Testis (tissue), 5 donors: ENCODE measurements at places on chromosomes 1 and 21.

DNA sequence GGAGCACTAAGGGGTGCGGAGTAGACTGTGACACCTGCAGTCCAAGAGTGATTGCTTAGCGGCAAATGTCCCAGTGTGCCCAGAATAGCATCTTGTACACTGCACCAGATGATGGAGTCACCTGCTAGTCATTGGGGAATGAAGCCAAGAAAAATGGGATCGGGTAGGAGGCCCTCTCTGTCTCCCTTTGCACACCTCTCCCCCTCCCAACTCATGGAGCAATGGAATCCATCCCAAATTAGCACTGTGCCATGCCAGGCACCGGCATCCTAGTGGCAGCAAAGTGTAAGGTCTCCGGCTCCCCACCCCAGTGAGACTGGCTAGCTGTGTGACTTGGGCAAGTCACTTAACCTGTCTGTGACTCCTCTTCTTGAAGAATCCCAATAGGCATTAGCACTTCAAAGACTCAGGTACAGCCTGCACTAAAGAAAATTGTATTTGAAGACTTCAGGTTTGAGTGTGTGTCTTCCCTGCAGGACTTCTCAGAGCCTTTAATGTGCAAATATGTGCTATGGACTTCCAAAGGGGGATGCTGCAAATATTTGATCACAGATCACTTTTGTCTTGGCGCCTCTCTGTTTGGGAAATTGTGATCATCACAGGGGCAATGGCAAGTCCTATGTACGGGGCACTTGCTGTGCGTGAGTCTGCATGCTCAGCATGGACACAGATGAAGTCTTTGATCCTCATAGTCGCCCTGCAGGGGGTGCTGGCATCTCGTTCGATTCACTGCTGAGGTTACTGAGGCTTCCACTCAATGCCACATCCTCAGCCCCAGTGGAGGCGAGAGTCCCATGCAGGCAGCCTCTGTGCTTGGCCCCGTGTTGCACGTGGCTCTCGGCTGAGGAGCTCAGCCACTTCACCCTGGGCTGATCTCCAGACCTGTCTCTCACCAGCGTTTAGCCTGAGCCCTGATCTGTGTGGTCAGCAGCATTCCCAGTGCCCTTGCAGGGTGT, 272.9 kb upstream of the C1orf174 start:
- DNase-seq = peak; percentile 42

- DNase-seq = no peak
These were observed 248.1 kb upstream of the DEPDC1 start for GRCh38 chr1:68745011-68745410.

DNA sequence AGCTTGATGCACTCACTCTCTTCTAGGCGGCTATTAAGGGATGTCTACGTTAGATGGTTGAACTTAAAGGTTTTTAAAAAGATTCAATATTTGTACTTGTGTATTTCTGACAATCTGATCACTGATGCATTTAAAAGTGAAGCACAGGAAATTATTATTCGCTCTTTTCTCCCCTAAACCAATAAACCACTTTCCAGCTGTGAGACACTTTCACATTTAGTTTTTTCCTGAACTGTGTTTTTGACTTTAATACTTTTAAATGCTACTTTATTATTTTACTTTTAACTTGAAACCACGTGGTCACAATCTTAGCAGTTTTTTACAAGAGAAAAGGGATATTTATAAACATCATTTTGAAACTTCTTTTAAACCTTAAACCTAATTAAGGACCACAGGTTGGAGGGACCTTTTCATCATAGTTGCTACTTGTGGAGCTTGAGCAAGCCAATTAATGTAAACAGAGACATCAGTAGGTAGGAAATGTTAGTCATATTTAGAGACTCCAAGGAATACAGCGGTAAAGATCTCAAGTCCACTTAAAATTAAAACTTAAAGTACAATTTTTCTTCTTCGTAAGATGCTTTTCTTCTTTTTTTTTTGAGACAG, 9.2 kb downstream of the WDR26 start:
- no peak for DNase-seq

DNA sequence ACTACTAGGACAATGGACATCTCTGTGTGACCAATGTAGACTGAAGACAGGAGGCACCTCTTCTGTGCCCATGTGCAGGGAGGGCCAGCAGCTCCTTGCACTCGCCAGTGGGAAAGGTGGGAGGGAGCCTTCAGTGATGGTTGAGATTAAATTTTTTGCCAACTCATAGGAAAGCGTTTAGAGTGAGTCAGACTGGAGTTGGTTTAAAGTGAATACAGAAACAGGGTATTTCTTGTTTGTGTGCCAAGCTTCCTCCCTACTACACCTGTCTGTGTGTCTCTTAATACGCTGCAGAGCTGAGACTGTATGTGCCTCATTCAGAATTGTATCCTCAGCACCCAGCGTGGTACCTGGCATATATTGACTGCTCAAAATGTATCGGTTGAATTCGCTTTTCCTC, 13.5 kb upstream of the COL16A1 start:
- no peak for DNase-seq

- no peak for DNase-seq
These were observed 63.4 kb downstream of the NPHP4 start for GRCh38 chr1:5928714-5929400.

DNA sequence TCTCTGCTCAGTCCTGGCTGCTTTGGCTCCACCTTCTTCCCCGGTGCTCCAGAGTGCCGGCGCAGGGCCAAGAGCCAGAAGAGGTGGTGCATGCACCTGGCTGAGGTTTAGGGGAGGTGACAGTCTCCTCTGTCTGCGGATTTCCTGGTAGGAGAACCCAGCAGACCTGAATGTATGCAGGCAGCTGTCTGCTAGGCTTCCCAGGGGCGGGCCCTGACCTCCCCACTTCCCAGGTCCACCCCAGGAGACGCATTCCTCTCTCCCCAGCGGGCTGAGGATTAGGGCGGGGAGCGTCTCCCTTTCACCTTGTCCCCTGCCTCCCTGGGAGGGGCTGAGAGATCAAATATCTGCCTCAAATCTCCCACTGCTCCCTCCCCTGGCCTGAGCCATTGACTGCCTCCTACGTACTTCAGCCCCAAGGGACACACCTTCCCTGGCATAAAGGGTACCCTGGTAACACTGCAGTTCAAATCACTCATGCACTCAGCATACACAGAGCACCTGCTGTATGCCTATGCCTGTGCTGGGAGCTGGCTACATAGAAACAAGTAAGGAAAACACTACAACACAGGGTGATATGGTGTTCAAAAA, 27.5 kb downstream of the DMBX1 start:
- DNase-seq = no peak

DNA sequence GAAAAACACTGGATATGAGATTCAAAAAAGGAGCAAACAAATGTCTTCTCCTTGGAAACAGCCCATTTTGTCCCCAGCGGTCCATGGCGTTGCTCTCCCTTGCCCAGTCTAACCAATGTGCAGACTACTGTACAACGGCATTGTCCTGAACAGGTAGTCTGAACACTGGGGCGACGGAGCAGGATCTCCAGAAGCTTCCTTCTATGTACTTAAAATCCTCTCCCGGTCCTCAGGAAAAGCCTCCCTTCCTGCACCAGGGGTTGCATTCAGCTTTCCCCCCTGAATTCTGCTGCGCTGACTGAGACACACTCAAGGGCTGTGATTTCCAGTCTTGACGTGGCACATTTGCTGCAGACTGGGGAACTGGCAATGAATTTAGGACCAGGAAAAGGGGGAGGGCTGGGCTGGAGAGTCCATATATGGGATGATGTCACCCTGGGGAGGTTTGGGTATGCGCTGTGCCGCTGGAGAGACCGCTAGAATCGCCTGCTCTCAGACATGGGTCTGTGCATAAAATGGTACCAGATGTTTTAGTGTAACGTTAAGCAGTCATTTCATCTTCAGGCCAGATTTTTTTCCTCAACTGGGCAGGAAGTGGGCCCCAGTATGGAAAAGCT, 275.9 kb upstream of the C1orf105 start:
- peak; percentile 83 for DNase-seq

DNA sequence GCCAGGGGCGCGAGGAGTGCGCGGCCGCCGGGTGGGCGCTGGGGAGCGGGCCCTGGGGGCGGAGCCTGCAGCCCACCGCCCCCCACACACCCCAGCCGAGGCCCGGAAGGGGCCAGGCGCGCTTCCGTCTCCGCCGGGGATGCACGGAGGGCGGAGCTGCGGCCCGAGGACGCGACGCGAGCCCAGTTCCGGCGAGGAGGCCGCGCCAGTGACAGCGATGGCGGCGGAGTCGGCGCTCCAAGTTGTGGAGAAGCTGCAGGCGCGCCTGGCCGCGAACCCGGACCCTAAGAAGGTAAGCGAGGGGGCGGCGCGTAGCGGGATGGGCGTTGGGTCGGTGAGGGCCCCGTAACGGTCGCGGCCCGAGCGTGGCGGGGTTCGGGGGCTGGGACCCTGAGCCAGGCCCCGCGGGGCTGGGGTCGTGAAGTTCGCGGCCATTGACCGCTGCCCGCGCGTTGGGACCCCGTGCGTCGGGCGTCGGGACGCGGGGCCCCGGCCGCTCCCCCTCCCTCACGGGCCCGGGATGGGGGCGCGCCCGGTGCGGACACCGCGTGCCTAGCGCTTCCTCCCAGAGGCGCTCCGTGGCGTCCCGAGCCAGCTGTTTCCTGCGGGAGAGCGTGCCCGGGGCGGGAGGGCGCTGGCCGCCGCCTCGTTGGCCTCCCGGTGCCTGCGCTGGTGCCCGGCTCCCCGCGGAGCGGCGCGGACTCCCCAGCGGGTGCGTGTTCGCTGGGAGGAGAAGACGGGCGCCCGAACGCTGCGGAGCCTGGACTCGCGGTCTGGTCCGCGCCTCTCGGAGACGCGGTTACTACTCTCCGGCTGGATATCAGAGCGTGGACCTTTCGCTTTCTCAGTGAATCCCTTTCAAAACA, at the start of gene ELOA:
Gene ELOA (plus strand): TSS at position 185 of the 866 bp plus-strand sequence. CDS start 33 bp downstream, at position 218.
- peak; percentile 79 for DNase-seq
